Stimulated activated CD4-positive, alpha-beta T cell treated with anti-CD3 and anti-CD28 coated beads, TNF-alpha, amount 100 ng/mL, for 1 hour (primary cell): ENCODE measurements at places on chromosomes 5 and 9.

DNA sequence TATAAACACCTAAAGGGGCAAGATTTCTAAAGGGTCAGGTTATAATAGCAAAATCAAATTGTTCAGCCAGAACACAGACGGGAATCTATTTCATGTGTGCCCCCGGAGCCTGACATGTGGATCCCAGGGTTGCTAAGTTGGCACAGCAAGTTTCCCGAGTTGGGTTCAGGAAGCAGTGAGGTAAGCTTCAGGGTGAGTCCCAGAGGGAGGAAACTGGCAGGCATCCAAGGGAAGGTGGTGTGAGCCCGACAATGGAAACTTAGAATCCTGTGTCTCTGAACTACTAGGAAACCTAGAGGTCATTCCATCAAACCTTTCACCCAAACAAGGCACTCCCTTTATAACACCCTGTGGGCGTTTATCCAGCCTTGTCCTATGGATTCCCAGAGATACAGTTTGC, 98.4 kb downstream of the ADRB2 start:
- DNase-seq, result no peak

GRCh38 chr5:20114526-20114925, 126.5 kb upstream of the CDH18 start:
- DNase-seq, result no peak

DNA sequence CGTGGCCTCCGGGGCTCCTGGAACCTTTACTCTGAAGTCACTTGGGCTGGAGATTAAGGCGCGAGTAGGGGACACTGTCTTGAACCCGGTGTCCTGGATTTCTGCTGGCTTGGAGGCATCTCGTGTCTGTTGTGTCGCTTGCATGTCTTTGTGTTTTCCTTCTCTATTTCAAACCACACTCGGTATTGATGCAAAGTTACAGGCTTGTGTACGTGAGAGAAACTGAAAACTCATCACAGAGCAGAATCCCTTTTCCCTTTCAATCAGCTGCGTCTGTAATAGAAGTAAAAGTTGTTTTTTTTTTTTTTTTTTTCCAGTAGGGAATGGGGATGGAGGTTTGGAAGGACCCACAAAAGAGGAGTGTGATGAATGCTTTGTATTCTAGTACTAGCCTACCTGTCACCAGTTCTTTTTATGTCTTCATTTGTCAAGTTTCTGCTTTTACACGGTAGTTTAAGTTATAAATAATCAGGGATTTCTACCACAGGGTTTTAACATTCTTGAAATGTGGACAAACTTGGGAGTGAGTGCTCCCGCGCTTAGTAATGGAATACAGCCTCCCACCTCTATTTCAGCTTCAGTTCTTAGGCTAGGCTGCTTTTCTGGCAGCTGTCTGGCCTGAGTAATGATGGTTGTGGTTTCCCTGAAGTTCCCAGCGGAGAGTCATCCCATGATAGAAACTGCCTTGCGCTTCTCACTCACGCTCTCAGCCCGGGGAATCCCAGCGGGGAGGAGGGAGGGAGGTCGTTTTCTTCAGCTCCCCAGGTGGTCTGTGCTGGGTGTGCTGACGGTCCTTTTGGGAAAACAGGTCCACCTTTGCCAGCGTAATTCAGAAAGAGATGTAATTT, 763 bp downstream of the TJP2 start:
- no peak for DNase-seq

DNA sequence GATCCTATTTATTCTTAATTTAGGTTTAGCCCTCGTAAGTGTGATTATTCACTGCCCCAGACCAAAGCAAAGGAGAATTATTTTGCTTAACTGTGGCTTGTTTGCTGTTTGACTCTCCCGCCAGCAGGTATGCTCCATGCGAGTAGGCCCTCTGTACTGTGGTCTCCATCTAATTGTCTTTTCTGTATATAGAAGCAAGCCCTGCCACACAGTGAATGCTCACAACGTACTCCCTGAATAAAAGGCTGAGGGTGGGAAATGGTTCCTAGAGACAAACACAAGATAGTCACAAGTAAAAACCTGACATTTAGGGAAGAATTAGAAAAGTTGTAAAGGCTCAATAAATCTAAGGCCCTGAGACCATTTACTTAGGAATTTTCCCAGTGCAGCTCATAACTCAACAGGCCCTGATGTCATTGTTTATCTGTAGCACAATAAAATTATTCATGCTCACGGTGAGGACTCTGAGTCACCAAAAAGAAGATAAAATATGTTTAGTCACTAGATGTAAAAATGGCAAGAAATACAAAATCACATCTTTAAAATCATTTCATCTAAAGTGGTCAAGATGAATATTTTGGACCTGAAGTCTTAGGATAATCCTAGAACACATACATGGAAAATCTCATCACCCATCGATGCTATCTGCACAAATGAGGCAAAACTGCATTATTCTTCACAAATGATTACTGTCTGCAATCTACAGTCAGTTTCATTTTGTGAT, 473.2 kb downstream of the ENC1 start:
- DNase-seq, result no peak

- DNase-seq, result no peak
Observed at GRCh38 chr5:173093606-173094005, 37.5 kb downstream of the CREBRF start.

- DNase-seq, result no peak
Observed at GRCh38 chr9:120868339-120868675, 8.7 kb downstream of the PHF19 start.

DNA sequence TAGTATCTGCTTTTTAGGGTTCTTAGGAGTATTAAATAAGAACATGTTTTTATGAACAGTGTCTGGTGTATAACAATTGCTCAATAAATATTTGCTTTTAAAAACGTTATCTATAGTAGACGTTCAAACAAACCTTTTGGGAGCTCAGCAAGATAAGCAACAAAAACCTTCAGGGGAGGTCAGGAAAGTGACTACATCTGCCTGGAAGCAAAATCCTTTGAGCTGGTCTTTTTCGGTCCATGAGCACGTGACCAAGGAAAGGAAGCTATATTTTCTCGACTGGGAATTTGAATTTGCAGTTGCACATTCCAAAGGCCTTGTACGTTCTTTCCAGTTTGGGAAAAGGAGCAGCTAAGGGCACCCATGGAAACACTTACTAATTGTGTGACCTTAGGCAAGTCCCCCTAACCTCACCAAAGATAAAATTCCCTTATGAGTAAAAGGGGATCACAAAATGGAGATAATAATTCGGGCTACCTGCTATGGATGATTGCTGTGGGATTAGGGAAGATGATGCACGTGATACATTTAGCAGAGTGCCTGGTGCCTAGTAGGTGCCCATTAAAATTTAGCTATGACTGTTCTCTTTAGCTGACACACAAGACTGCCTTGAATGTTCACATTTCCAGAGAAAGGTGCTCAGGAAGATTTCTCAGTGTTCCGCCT, 45.4 kb downstream of the PTTG1 start:
- DNase-seq, result no peak

DNA sequence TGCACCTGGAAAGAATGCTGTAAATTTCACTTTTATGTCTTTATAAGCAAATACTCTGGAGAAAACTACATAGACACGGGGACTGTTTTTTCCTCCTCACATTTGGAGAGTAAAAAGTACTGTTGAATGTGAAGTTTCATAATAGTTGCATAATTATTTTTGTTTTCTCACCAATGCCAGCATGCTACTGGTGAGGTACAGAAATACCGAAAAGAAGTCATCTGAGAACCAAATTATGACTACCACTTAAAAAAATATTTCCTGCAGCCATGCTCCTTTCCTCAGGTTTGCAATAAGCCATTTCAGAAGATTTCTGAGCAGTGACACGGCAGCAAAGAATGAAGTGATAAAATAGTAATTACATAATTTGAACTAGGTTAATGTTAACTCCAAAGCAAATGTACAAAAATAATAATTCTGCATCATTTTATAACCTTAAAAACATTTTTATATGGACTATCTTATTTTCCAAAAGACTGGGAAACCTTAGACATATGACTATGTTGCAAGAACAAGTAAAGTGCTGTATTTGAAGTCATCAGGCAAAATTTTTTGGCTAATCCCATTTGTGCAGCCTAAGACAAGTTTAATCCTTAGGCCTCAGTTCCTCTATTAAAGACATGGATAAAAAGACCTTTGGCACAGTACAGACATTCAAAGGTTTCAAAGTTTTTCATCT, 144.7 kb downstream of the PCSK1 start:
- DNase-seq, result no peak

GRCh38 chr9:77175151-77175550, 2.2 kb upstream of the VPS13A start:
- DNase-seq, result no peak
